ENCODE measurements at places on chromosomes 3 and 15.

- DNase-seq, result no peak
Measured at GRCh38 chr15:74315626-74316025, 51.8 kb downstream of the CYP11A1 start.

DNA sequence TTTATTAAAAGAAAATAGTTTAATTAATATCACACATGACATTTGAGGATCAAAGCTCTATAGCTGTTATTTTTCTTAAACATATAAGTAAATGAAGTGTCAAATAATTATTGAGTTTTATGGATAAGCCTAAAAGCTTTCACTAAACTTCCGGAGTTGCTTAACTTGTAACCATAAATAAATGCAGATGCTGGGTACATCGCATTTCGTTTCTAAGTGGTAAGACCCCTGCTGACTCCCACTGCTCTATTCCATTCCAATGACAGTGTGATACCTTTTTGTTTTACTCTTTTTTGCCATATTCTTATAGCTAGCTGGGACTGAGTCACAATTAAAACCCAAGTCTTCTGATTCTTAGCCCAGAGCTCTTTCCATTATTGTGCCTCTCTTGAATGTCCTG is 411.1 kb downstream of the SOX2 start:
- DNase-seq, result no peak

- DNase-seq, result no peak
Measured at GRCh38 chr3:23325466-23326065, 122.4 kb downstream of the UBE2E2 start.

DNA sequence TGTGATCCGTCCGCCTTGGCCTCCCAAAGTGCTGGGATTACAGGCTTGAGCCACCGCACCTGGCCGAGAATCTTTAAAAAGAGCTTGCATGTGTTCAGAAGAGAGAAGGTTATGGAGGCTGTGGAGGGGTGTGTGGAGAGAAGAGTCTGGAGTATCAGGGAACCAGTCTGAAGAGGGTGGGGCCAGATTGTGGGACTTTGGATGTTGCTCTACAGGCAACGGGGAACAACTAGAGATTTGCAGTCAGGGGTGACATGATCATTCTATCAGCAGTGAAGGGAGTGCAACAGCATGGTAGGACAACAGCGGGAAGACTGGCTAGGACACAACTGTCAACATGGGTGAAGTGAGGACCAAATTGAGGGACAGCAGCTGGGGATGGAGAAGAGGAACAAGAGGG is 8.9 kb downstream of the SCAMP2 start:
- no peak for DNase-seq

DNA sequence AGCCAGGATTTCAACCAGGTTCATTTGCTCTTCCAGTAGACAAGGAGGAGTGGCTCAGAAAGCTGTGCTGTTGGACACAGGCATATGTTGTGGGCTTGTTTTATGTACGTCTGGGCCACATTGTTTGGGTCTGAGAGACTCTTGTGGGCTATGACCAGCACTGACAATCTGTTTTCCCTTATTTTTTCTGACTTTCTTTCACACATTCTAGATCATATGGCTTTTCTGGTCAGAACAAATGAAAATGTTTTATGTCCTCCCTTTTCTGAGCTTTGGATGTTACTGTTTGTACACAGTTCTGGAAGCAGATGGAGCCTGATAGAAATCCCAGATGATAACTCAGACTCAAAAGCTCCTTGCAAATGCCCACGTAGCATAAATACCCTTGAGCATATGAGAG is 85.8 kb upstream of the RGMA start:
- no peak for DNase-seq

DNA sequence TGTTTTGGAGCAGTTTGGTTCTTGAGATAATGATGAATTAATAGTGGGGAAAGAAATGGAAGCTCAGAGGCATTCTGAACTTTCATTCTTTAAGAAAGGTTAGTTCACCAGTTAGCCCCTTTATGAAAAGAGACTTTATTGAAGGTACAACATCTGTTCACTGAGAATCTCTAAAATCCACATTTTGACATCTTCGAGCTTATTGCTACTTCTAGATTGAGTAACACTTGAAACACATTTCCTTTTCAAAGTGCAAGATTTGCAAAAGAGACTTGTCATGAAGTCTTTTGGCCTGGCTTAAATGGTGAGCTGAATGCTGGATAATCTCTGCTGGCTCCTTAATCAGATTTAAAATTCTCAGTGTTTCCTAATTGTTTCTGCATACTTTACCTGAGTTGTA is 42.3 kb downstream of the RAB8B start:
- DNase-seq, result no peak

- DNase-seq, result no peak
Measured at GRCh38 chr3:54810401-54810800, 117.5 kb downstream of the LRTM1 start.

GRCh38 chr3:68972358-68972979 is 40.1 kb upstream of the TAFA4 start:
- DNase-seq, result peak; percentile 76

DNA sequence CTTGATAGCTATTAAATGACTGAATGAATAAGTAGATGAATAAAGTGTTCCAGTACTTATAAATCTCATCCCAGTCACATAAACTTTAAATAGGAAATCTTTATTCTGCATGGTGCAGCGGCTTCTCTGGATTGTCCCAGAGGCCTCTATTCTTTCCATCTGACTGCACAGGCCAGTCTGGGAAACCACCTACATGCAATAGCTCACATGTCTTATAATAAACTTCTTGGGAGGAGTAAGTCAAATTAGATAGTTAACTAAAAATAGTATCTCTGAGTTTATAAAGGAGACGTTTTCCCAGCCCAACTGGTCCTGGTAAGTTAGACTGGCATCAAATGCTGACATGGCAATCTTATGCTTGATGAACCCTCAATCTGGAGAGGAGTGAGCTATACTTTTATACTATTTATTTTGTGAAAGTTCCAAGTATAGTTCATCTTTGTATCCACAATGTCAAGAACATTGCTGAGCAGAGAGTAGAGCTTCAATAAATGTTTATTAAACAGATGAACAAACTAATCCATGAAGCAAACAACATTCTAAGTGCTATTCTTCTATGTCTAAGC is 417.6 kb downstream of the TIGIT start:
- no peak for DNase-seq

- DNase-seq, result no peak
Measured at GRCh38 chr15:61266921-61267320, 37.8 kb upstream of the RORA start.

- DNase-seq, result no peak
Measured at GRCh38 chr15:27686369-27686768, 412.7 kb downstream of the OCA2 start.

- peak; percentile 0 for DNase-seq
Measured at GRCh38 chr15:31296219-31296645, 30.4 kb upstream of the KLF13 start.

DNA sequence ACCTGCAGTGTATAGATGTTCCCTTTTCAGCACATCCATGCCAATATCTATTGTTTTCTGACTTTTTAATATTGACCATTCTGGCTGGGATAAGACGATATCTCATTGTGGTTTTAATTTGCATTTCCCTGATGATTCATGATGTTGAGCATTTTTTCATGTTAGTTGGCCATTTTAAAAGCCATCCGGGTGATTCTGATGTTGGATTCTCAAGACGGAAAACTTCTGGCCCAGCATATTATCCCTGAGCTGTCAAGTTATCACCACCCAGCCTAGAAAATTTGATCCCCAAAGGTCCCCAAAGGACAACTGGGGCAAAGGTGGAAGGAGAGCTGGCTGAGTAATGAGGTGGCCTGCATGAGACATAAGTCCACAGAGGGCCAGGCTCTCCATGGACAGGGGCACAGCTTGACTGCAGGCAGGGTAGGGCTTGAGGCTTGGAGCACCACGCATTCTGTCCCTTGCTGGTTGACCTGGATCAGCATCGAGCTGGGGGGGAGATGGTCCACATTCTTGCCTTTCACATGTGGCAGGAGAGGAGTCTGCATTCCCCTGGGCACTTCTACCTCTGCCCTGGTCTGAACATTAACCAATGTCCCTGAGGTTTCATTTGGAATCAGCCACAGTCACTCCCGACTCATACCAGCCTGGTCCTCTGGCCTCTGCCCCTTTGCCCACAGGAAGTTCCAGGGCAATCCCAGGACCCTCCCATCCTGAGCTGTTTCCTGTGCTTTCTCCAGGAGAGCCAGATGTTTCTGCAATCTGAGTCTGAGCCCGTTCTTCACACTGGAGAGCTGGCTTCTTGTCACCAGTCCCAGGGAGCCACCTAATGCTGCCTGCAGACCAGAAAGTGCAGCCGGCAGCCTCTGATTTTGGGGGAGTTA is 69.2 kb downstream of the ISG20 start:
- no peak for DNase-seq

- DNase-seq, result no peak
Measured at GRCh38 chr3:138945709-138946662, 951 bp downstream of the FOXL2 start.

DNA sequence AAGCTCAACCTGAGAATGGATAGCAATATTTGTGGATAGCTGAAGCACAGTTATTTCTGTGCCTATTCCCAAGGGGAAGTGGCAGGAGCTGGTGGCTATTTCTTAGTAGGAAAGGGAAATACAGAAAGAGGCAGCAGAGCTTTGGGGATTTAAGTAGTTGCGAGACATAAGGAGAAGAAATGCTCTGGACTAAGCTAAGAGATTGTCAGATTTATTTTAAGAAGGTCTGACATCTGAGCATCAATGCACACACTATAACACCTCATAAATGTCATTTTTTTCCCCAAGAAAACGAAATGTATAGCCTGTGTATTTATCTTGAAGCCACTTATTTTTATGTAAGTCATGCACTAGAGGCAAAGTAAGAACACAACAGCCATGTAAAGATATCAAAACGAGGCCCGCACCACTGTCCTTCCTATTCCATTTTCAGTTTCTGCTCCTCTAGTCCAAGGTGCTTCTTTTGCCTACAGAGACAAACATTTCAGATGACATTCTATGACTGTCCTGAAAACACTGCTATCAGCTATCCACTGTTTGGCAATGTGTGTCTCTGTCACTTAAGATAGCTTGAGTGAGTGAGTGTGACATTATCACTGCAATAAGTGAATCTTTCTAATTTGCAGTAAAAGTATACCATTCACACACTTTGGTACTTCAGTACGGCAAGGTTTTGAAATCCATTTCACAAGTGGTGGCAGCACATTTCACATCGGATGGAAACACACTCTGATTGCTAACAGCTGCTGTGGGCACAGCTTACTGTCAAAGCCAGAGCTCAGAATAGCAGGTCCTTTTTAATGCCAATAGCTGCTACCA is 62.7 kb upstream of the ICE2 start:
- no peak for DNase-seq

GRCh38 chr15:95290176-95290974 is 1040.1 kb upstream of the NR2F2 start:
- DNase-seq, result no peak

DNA sequence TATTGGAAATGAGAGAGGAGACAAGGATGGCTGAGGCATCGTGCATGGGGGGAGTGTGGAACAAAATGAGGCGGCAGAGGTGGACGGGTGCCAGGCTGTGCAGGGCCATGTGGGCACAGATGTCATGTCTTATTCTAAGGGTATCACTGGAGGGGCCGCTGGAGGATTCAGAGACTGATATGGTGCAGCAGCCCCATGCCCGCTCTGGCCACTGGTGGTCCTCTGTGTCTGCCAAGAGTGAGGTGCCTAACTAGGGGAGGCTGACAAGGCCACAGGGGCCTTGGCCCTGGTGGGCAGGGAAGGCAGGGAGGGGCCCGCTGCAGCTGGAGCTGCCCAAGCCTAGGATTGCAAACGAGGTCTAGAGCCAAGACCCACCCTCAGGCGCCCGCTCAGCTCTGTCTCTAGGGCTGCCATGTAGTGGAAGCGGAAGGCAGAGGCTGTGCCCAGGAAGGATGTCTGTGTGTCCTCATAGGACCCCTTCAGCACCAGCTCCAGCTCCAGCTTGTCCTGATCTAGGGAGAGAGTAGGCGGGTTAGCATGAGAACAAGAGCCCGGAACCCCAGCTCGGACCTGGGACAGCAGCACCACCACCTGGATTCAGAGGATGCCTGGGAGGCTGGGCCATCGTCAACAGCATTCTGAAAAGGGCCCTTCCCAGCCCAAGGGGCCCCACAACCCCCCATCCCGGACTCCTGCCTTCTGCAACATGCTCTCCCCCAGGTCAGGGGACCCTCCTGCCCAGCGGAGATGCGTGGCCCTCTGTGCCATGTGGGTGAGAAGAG is 11.3 kb downstream of the PLA2G4D start:
- no peak for DNase-seq

GRCh38 chr3:17233398-17233800 is 348.6 kb downstream of the PLCL2 start:
- DNase-seq, result peak; percentile 14

GRCh38 chr3:31831591-31831990 is 149.5 kb downstream of the OSBPL10 start:
- DNase-seq, result no peak

GRCh38 chr3:171149526-171150116 is 123.1 kb upstream of the SLC2A2 start:
- no peak for DNase-seq

GRCh38 chr3:8324747-8325146 is 176.9 kb upstream of the LMCD1 start:
- peak; percentile 30 for DNase-seq

GRCh38 chr15:86384186-86384585 is 304.5 kb downstream of the AGBL1 start:
- DNase-seq, result no peak

- no peak for DNase-seq
Measured at GRCh38 chr3:124812291-124813265, 74.6 kb downstream of the ITGB5 start.

- DNase-seq, result no peak
Measured at GRCh38 chr3:4091786-4092185, 211.4 kb upstream of the SETMAR start.

DNA sequence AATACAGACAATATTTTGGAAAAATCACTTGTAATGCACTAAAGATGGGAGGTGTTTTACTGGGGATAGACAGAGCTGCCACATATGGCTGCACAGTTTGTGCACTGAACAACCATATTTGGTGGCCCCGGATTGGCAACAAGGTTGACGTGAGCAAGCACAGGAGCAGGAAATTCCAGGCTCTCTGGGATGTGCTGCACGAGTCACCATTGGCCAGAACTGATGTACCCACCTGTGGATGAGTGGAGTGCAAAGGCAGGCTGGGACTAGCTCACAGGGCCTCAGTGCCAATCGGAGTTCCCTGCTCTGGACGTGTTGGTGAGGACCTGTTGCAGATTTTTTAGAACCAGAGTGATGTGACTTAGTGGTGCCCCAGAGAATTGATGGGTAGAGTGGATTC is 42.0 kb upstream of the SCAANT1 start:
- DNase-seq, result no peak

GRCh38 chr3:108669208-108669607 is 79.7 kb downstream of the DZIP3 start:
- no peak for DNase-seq

- DNase-seq, result peak; percentile 17
Measured at GRCh38 chr3:79767905-79768267, at the start of gene ROBO1. Gene ROBO1, minus strand, starts transcription at chr3:79767998.

- no peak for DNase-seq
Measured at GRCh38 chr3:73364517-73364916, 260.2 kb downstream of the PDZRN3 start.

All from neural crest cell (in vitro differentiated cells).